Stimulated activated CD4-positive, alpha-beta T cell treated with anti-CD3 and anti-CD28 coated beads, Interleukin-2, amount 100 ng/mL, for 24 hours (primary cell): ENCODE measurements at places on chromosomes 11 and 22.

DNA sequence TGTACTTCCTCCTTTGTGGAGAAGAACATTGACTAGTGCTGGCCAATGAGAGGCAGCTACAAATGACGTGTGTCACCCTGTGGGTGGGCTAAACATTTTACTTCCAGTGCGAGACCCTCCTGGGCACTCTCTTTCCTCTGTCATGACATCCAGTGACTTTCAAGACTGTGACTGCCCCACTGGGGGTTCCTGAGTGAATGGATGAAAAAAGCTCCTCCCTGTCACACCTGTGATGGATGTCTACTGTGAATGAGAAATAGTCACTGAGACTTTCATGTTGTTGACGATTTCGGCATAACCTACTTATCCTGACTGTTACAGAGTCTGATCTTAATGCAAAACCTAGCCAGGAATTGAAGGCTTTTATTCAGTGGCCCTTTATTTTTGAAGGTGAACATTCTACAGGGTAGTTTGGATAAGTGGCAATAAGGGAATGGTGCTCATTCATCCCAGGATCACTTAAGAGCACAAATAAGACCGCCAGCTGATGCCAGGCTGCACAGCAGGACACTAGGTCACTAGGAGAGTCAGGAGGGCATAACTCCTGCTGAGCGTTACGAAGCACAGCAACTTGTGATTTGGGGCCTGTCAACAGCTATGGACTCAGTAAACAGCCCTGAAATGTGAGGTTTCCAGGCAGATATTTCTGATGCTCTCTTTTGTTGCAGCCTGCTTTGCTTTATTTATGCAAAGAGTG, 636.6 kb downstream of the NTM start:
- DNase-seq = no peak

GRCh38 chr22:30521368-30522156, 16.1 kb upstream of the SEC14L4 start:
- no peak for DNase-seq

DNA sequence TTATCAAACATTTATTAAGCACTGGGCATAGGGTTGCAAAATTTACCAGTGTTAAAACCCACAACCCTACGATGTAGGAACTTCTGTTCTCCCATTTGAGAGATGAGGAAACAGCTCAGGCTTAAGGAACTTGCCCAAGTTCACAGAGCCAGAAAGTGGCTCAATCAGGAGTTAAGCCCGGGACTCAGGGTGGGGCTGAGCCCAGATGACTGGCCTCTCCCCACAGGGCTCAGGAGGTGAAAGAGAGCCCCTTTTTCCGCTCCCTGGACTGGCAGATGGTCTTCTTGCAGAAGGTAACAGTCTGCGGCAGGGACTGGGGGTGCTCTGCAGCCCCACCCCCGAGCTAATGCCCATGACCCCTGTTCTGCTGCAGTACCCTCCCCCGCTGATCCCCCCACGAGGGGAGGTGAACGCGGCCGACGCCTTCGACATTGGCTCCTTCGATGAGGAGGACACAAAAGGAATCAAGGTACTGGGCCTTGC, 5.6 kb upstream of the ANKRD13D start:
- DNase-seq = no peak

DNA sequence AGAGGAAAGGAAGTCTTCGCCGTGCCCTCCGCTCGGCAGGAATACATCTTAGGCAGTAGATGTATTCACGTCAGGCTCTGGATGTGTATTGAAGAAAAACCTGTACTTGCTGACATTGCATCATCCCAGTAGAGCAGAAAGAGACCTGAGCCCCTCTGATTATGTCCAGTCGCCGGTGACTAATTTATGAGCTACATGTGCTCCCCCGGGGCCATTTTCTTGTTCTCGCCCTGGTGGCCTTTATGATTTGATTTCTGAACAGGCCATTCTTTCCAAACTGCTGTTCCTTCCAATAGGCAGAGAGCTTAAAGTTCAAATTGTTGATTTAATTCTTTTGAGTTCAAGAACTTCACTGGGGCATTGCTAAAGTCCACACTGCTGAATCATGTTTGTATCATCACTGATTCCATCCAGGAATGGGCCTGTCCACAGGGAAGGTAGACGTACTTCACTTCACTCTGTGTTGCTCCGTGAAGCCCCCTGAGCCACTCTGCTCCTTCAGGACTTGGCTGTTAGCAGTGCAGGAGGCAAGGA, 137.3 kb upstream of the RASSF10 start:
- no peak for DNase-seq

- DNase-seq = peak; percentile 58
Measured at GRCh38 chr11:66745356-66746235, 16.6 kb upstream of the SPTBN2 start.
